ENCODE measurements at places on chromosomes 5 and 9.

- DNase-seq = no peak
These were observed 165.6 kb upstream of the MPDZ start for GRCh38 chr9:13445103-13445500.

DNA sequence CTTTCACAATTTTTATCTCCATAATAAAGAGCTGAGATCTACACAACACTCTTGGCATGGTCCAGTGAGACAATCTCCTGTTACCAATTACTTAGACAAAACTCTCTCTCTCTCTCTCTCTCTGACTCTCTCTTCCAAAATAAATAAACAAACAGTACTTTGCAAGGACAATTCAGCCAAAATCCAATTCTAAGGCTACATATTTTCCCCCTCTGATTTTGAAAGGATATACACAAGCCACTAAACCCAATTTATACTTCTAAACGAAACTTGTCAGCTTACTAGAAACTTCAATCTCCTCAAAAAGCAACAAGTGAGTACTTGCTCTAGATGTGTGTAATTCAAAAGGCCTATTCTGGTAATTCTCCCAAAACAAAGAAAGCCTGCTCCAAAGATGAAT, 26.3 kb upstream of the TNPO1 start:
- DNase-seq = no peak

DNA sequence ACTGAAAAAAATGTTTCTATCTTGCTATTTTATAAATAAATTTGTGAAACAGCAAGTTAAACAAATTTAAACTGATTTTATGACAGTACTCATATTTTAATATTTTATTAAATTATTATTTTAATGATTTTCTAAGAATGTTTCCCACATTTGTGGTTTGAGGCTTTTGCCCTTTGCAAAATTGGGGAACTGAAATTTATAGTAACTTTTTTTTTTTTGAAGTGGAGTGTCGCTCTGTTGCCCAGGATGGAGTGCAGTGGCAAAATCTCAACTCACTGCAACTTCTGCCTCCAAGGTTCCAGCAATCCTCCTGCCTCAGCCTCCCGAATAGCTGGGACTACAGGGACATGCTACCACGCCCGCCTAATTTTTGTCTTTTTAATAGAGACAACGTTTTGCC, 7.2 kb upstream of the ADGRV1 start:
- no peak for DNase-seq

GRCh38 chr5:34844999-34845398, 6.0 kb downstream of the TTC23L start:
- no peak for DNase-seq

GRCh38 chr9:98168153-98168780, 24.2 kb downstream of the CORO2A start:
- DNase-seq = no peak

- DNase-seq = no peak
These were observed 128.8 kb upstream of the MAP3K1 start for GRCh38 chr5:56686337-56687195.

- no peak for DNase-seq
These were observed 35.5 kb upstream of the ADAMTSL1 start for GRCh38 chr9:18438300-18438925.

GRCh38 chr9:135050072-135050990, 37.1 kb upstream of the OLFM1 start:
- DNase-seq = no peak

DNA sequence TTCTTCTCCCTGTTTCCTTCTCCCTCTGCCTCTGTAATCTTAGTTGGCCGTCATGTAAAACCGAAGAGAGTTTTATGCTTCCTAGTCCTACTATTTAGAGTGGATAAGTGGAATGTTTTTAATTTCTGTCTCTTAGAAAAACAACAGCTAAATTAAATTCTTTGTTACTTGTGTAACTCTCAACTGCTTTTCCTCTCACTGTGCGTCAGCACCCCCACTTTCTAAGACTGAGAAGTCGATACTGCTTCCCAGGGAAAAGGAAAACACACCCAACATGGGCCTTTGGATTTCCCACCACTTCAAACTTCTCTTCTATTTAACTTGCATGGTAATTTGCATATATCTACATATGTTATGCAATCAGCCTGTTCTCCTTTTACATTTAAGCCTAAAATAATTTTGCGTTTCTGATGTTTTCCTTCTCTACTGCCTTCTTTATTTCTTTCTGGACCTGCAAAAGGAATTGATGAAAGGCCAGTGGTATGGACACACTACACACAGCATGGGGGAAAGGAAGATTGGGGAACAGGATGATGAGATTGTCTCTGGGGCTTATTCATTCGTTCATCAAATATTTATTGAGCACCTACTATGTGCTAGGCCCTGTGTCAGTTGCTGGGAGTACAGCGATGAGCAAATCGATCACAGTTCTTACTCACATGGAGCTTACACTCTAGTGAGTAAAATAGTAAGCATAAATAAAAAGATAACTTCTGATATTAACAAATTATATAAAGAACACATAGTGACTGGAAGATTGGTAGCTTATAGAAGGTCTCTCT, 52.5 kb upstream of the CTNNA1 start:
- no peak for DNase-seq

GRCh38 chr9:2816476-2817141, 27.3 kb downstream of the PUM3 start:
- DNase-seq = no peak

GRCh38 chr5:167965710-167966109, 325.7 kb upstream of the WWC1 start:
- DNase-seq = no peak

DNA sequence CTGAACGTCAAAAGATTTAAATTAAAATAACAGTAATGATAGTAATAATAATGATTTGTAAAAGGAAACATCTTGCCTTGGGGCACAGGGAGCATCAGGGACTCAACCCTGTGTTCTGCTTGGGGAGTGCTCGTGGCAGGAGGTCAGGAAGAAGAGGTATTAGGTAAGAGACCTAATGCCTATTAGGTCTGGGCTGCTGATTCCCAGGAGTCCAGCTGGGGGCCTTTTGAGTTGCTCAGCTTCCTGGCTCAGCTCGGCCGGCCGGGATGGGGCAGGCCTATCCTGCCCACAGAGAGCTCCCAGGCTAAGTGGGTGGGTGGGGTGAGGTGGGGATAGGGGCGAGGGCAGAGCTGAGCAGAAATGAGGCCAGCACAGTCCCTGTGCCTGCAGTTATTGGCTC, 17.5 kb downstream of the LMX1B start:
- DNase-seq = no peak

- no peak for DNase-seq
These were observed 213.6 kb downstream of the MAPKAP1 start for GRCh38 chr9:125493384-125493783.

GRCh38 chr5:36006163-36006562, 15.0 kb upstream of the UGT3A1 start:
- DNase-seq = no peak

DNA sequence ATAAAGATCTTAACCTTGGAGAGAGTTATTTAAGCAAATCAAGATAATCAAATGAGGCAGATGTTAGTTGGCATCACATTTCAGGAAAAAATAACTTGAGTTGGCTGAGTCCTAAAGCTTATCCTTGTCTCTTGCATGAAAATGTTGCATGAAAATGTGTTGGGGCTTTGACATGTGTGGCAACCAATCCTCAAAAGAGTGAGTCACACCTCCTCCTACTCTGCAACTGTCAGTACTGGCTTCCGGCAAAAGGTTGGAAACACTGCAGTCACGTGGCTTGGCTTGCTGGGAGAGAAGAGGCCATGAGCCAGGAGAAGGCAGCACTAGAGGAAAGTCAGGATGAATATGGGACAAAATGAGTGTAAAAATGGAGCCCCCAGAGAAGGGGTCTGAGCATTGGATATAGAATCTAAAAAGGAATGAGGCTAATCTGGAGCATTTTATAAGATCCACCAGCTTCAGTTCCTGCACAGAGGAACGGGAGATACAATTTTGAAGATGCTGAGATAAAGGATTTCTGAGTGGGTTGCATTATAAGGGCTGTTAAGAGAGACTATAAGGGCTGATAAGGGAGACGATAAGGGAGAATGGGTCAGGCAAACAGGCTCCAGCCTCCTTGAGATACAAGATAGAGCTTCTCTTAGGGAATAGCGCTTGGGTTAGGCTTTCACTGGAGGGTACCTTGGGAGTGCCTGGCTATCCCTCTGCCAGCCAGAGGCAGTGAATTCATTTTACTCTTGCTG, 43.1 kb downstream of the SPATA31D1 start:
- DNase-seq = no peak

DNA sequence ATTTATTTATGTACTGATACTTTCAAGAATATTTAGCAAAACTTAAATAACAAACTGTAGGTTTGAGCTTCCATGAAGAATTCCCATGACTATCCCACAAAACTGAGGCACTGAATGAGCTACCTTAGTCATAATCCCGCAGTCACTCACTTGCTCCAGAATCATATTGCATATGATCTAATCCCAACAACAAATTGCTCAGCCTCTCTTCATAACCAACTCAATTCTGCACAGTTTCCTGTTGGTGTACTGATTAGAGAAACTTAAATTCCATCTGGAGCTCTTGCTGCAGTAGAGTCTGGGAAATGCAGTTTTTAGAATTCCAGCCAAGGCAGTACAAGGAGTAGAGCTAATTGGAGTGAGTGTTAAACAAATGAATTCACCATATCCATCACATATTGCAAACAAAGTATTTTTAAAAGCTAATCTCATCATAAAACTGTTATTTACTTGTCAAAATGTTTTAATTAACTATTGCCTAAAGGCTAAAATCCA, 35.7 kb upstream of the CDH18 start:
- DNase-seq = no peak

GRCh38 chr5:110104726-110105669, 415.3 kb downstream of the MAN2A1 start:
- no peak for DNase-seq

DNA sequence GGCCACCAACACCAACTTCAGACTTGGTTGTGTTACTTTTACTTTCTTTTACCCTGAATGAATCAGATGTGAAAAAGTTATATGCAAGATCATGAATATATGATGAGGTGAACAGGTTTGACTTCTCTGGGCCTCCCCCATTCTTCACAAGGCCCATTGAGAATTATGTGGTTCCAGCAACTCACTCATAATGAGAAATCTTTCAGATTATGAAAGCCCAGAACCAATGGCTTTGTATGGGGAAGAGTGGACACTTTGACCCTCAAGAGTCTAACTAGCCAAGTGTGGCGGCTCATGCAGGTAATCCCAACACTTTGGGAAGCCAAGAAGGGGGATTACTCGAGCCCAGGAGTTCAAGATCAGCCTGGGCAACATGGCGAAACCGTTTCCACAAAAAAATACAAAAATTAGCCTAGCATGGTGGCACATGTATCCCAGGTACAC, 16.1 kb upstream of the LNPEP start:
- DNase-seq = no peak

GRCh38 chr9:77673941-77674791, 26.0 kb upstream of the GNA14 start:
- no peak for DNase-seq

GRCh38 chr5:9196403-9197227, 349.3 kb downstream of the SEMA5A start:
- DNase-seq = no peak

DNA sequence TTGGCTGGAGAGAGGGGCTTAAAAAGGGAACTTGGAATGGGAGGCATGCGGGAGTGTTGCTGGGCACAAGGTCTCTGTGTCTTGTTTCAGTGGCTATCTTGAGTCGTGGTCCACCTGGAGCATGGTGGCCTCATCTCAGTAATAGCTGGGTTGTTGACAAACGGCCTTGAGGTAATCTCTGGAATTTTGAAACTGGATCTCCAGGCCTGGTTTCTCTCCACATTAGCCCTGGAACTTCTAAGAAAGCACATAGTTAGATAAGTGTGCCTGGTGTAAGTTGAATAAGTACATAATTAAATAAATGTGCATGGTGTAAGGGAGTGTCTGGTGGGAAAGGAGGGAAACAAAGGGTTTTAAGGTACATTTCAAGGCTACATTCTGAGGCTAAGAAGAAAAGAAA, 62.2 kb downstream of the INIP start:
- DNase-seq = no peak

GRCh38 chr9:88808761-88809354, 182.4 kb upstream of the S1PR3 start:
- DNase-seq = no peak

DNA sequence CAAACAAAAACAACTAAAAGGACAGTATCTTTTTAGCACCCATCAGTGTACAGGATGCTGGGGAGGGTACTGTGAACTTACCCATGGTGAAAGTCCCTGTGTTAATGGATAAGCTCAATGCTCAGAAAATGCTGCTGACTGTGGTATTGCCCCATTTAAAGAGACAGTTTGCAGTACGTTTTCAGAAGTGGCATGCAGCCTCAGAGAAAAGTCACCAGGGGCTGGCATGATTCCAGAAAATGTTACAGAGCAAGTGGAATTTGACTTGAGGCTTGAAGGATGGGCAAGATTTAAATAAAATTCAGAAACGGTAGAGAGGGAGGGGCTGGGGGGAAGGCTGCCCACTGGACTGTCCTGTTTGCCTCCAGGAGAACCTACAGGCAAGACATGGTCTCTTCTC, 7.2 kb downstream of the S1PR3 start:
- no peak for DNase-seq

- DNase-seq = no peak
These were observed 1.2 kb downstream of the PDE8B start for GRCh38 chr5:77211691-77212047.

DNA sequence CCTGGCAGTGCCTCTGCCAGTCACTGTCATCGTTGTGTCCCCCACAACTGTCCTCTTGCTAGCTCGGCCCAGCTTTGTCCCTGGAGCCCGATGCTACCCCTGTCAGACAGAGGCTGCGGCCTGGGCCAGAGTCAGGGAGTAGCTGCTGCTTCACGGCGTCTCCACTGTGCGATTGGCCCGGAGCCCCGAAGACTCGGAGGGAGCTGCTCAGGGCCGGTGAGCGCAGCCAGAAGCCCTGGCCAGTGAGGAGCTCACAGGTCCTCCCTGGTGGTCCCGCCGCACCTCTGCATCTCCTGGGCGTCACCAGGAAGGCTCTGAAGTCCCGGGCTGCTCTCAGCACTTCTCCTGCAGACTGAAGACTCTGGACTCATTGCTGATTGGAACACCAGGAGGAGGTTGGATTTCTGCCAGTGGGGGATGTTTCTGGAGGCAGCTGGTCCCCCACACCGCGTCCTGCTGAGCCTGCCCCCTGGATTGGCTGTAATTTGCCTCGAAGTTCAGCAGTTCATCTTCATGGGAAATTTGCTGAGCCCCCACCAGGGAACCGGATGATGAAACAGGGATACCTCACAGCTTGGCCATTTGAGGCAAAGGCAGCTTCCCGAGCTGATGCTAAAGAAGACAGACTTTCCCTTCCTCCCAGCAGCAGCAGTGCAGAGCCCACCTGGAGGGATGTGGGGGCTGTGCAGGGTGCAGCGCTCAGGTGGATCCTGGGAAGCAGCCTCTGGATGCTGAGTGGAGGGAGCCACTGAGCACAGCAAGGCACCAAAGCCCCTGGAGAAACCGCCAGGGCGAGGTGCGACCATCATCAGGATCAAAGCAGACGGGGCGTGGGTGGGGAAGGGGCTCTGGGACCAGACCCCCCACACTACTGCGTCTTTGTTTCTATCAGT, 45.6 kb downstream of the USP20 start:
- DNase-seq = no peak

- no peak for DNase-seq
These were observed 7.5 kb downstream of the SYK start for GRCh38 chr9:90808890-90809685.

- no peak for DNase-seq
These were observed 11.7 kb upstream of the TAS2R1 start for GRCh38 chr5:9641806-9642355.

- DNase-seq = no peak
These were observed 20.2 kb downstream of the FUBP3 start for GRCh38 chr9:130599625-130600024.

Measured in stimulated activated CD4-positive, alpha-beta T cell treated with anti-CD3 and anti-CD28 coated beads, Interleukin-15, amount 100 ng/mL, for 48 hours (primary cell).